IPS DF 6.9 (cell line): ENCODE measurements at places on chromosomes 6 and 20.

GRCh38 chr20:47389867-47390347 is 33.4 kb upstream of the ZMYND8 start:
- DNase-seq: no peak

DNA sequence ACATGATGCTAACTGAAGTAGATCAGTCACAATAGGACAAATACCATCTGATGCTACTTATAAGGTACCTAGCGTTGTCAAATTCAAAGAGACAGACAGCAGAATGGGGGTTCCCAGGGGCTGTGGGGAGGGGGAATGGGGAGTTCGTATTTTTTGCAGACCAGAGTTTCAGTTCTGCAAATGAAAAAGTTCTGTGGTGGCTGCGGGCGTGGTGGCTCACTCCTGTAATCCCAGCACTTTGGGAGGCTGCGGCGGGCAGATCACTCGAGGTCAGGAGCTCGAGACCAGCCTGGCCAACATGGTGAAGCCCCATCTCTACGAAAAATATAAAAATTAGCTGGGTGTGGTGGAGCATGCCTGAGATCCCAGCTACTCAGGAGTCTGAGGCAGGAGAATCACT is 68.1 kb downstream of the SLC22A23 start:
- no peak for DNase-seq

DNA sequence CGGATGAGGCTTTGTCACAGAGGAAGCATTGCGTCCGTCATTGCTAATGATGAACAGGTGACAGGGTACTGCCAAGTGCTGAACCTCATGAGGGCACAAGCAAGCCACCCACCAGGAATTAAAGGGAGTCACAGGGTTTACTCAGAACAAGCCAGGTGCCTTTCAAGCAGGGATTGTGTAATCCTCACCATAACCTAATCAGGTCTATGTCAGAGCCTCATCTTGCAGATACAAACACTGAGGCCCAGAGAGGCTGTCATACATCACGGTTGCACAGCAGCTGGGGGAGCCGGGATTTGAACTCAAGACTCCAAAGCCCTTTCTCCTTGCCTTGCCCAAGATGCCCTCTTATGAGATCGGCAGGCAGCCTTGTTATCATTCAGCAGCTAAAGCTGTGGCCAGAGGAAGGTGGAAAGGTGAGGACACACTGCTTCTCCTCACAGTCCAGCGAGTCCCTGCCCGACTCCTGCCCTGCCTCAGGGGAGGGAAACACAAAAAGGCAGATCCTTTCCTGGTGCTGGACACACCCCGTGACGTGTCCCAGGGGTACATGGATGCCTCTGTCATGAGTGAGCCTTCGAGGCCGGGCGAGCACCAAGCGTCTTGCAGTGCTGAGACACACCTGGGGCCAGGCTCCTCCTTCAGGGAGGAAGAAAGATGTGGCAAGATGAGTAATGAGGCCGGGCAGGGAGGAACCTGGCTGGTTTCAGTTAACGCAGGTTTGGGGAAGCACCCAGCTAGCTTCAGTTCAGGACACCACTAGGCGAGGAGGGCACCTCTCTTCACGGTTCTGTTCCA is 214.9 kb downstream of the LY86 start:
- DNase-seq: no peak

DNA sequence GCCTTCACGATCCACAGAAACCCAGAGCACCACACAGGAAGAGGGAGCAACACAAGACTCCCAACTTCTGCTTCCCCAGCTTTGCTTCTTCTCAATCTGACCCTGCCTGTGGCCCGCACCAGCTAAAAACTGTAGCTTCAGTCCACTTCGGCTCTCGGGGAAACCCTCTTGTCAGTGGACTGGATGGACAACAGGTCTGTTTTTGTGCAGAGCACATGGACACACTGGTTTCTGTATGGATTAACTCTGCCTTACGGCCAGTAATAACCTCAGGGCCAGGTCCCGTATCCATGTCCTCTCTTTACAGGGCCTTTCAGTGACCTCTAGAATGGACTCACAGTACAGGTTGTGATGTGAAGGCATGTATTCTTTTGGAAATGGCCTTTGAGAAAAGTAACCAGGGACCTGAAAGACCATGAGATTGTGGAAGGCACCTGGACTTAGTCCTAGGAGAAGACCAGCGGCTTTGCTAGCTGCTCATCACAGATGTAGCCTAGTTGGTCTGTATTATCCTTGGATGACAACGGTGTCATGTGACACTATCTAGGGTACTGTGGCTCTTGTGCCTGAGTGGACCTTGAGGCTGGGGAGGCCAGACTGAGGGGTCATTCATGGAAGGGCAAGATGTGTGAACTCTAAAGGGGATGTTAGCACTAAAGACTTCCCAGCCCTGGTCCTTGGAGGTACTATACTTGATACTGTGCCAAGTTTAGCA is 5.8 kb downstream of the POLR1C start:
- DNase-seq: no peak

GRCh38 chr20:22578221-22579118 is 5.9 kb downstream of the FOXA2 start:
- DNase-seq: no peak

GRCh38 chr6:94859924-94860323 is 717.4 kb upstream of the MANEA start:
- DNase-seq: no peak

DNA sequence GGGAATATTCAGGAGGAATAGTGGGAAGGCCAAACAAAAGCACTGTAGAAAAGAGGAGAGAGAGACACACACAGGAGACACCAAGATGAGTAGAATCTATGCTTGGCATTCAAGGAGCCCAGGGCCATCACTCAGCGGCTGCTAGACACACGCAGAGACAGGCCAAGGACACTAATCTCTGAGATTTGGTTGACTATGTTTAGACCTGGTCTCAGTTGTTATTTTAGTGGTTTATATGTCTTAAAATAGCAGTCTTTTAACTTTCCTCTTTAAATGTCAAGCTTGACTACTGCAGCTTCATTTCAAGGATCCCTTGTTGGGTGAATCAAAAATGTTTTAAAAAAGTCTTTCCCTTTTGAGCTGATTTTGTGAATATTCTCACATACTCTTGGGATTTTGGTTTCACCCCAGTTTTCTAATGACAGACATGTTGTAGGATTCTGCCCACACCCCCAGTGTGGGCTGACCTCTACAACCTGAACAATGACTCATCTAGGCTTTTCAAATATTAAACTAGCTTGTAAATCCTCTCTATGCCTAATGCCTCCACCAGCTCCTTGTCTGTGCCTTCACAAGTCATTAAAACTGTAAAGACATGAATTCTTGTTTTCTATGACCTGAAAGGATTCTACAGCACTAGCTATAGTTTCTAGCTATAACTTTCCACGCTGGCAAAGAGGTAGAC is 142.7 kb upstream of the EXOC2 start:
- no peak for DNase-seq

GRCh38 chr6:164168595-164168994 is 754.1 kb downstream of the QKI start:
- DNase-seq: no peak

GRCh38 chr6:157220485-157220884 is 102.8 kb downstream of the TMEM242 start:
- DNase-seq: no peak

DNA sequence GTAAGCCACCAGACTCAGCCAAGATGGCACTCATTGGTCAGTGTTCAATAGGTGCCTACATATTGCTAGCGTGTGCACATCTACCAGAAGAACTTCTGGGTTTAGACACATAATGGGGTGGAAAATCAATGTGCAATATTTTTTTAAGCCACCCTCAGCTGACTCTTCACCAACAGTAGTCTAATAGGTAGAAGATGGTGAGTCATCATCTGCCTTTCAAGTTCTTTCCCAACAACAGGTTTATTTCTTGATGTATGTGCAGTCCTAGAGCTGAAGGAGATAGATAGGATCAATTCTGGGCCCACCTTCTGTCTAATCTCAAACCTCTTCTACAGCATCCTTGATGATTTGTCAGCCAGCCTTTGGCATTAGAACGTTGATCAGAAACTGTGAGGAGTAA is 41.3 kb downstream of the IRAK1BP1 start:
- no peak for DNase-seq

DNA sequence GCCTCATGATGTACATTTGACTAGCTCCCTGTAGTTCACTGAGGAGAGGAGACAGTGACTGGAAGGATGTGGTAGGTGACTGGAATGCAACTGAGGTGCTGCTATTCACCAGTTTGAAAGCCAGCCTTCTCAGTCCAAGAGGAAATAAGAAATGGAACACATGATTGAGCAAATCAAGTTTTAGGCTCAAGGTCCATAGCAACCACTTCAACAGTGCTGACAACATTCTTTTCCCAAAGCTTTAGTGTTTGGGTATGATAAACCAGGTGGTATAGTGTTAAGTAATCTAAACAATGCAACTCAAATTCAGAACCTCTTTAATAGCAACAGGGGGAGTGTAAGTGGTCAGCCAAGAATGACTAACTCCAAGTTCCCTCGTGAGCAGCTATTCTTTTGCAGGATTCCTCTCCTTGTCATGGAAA is 9.2 kb downstream of the ZHX3 start:
- DNase-seq: no peak

GRCh38 chr6:139282684-139283083 is 9.1 kb downstream of the TXLNB start:
- no peak for DNase-seq

GRCh38 chr6:87944541-87944954 is 103.1 kb upstream of the SPACA1 start:
- no peak for DNase-seq

GRCh38 chr20:37364927-37365272 is 19.0 kb downstream of the SRC start:
- DNase-seq: no peak

- DNase-seq: no peak
These were observed 15.1 kb upstream of the PPP1R16B start for GRCh38 chr20:38790200-38791053.

DNA sequence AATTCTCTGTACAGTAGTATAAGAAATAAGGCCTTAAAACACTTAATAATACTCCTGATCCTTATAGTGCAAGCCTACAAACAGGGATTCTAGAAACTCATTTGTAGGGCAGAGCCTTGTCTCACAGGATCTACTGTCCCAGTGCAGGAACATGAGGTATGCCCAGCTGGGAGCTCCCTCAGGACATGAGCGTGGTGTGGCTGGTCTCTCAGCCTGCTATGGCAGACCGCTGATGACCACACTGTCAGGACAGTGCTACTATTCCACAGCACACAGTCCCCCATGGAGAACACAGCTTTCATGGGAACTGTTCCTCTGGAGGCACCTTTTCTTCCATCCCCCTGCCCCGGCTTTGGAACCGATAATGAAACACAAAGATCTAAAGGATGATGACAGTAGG is 53.0 kb downstream of the SERAC1 start:
- DNase-seq: no peak

DNA sequence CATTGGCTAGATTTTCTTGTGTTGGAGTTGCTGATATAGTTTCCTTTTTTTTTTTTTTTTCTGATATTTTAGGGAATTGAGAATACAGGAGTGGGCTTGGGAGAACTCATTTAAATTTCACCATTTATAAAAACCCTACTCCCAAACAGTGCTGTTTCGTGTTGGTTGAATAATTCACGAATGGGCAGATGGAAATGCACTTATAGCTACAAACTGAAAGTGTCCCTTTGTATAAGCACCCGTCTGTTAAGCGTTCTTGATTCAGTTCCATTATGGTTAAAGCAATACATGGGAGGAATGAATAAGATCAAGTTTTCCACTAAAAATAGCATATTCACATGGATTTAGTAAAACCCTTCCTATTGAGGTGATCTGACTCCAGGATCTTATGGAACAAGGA is 122.2 kb upstream of the ARG1 start:
- no peak for DNase-seq

DNA sequence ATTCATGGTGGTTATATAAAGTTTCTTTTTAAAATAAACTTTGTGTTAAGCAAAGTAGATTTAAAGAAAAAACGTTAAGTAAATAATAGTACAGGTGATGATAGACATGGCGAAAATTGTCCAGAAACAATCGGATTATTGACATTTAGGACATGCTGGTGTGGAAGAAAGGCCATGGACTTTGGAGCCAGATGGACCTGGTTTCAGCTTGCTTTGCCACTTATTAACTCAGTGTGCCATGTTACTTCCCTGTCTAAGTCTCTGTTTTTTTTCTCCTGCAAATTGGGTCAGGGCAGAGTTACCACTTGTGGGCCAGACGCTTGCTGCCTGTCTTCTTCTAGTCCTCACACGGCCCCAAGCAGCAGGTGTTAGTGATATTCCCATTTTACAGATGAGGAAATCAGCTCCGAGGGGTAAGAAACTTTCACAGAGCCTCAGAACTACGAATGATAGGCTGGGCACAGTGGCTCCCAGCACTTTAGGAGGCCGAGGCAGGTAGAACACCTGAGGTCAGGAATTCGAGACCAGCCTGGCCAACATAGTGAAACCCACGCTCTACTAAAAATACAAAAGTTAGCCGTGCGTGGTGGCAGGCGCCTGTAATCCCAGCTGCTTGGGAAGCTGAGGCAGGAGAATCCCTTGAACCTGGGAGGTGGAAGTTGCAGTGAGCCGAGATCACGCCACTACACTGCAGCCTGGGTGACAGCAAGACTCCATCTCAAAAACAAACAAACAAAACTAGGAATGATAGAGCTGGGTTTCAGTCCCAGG is 12.4 kb downstream of the KIF3B start:
- no peak for DNase-seq

DNA sequence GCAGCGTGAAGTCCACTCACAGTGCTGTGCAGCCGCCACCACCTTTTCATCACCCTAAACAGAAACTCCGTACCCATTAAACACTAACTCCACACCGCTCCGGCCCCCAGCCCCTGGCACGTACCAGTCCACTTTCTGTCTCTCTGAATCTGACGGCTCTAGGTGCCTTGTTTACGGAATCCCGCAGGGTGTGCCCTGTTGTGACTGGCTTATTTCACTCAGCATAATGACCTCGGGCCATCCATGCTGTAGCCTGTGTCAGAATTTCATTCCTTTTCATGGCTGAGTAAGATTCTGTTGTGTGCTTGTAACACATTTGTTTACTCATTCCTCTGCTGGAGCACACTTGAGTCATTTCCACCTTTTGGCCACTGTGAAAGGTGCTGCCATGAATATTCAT is 18.0 kb downstream of the TCFL5 start:
- DNase-seq: no peak

- DNase-seq: no peak
These were observed 251.0 kb upstream of the TCF21 start for GRCh38 chr6:133637874-133638273.
